Tibial nerve (tissue), 4 donors: ENCODE measurements at places on chromosomes 13 and 19. TPM values are rescaled to one million over a fixed set of nuclear protein-coding genes. Genes with fewer than 3 reads are reported as not detected.

The FUT1 gene
- total RNA-seq = 1.3 TPM

The EPN1 gene
- 120 TPM for total RNA-seq

- no peaks in the 10 kb centered on the region for H3K27me3 ChIP-seq
- no peak overlapping the region for H3K27ac ChIP-seq
- no peak for DNase-seq
These were observed 129.2 kb downstream of the TBC1D4 start for GRCh38 chr13:75352641-75353327.

- peaks cover 7% of the 10 kb centered on the region for H3K27me3 ChIP-seq
- no peaks in the 10 kb centered on the region for H3K4me1 ChIP-seq
- no peaks in the 10 kb centered on the region for H3K36me3 ChIP-seq
- H3K4me3 ChIP-seq = no peak overlapping the region
These were observed 23.6 kb upstream of the WDR18 start for GRCh38 chr19:960601-960938.

DNA sequence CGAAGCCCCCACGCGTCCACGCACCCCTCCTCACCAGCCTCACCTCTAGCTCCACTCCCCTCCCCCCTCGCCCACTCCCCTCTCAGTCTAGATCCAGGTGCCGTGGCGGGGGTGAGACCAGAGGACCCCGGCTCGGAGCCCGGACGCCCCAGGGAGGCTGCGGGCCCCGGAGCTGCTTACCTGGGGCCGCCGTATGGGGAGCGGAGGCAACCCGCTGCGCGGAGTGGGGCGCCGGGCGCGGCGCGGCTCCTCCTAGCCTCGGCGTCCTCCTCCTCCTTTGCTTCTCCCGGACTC is 353 bp downstream of the ENOX1 start:
- no peaks in the 10 kb centered on the region for H3K36me3 ChIP-seq
- peaks cover 20% of the 10 kb centered on the region for H3K27me3 ChIP-seq
- peak overlapping the region; percentile 71 for H3K27ac ChIP-seq
- DNase-seq = no peak
- H3K4me1 ChIP-seq = peaks cover 16% of the 10 kb centered on the region
